ENCODE measurements at places on chromosomes 3 and 15. TPM values are rescaled to one million over a fixed set of nuclear protein-coding genes. Genes with fewer than 3 reads are reported as not detected.

EPHA3 gene
- total RNA-seq = not detected

ARIH2 gene
- total RNA-seq = 44.8 TPM

TMC3 gene
- not detected for total RNA-seq

ZIC1 gene
- total RNA-seq = not detected

AMT gene
- total RNA-seq = 2.5 TPM

FAM81A gene
- total RNA-seq = 3.0 TPM

SCAANT1 gene
- not detected for total RNA-seq

PTPRG gene
- total RNA-seq = 13.5 TPM

SCG5 gene
- total RNA-seq = 4.9 TPM

ZXDC gene
- total RNA-seq = 19.3 TPM

GPR149 gene
- total RNA-seq = not detected

HRH1 gene
- total RNA-seq = 7.3 TPM

SSUH2 gene
- 0.07 TPM for total RNA-seq

GOLGA8H gene
- total RNA-seq = 0.51 TPM

GOLGA6L9 gene
- total RNA-seq = 0.72 TPM

OR4F6 gene
- not detected for total RNA-seq

FBXL22 gene
- total RNA-seq = not detected

LMCD1 gene
- 70.2 TPM for total RNA-seq

TMEM158 gene
- total RNA-seq = 5.0 TPM

PLCH1 gene
- total RNA-seq = 3.2 TPM

RNF13 gene
- 27.1 TPM for total RNA-seq

TIMP4 gene
- total RNA-seq = 0.22 TPM

CCDC39 gene
- total RNA-seq = not detected

ARPP19 gene
- 104 TPM for total RNA-seq

NAA80 gene
- total RNA-seq = 19.4 TPM

ESYT3 gene
- 0.87 TPM for total RNA-seq

P2RY13 gene
- not detected for total RNA-seq

OR5K2 gene
- total RNA-seq = not detected

ZNF770 gene
- 22.4 TPM for total RNA-seq

NXPE3 gene
- 11.5 TPM for total RNA-seq

MUC4 gene
- 0.72 TPM for total RNA-seq

ASB14 gene
- total RNA-seq = not detected

COL6A5 gene
- total RNA-seq = not detected

CCDC54 gene
- total RNA-seq = not detected

TRIM42 gene
- total RNA-seq = not detected

DAPK2 gene
- total RNA-seq = 7.3 TPM

GOLGA8O gene
- total RNA-seq = 0.29 TPM

WDR72 gene
- 2.3 TPM for total RNA-seq

CISH gene
- 3.8 TPM for total RNA-seq

GRIP2 gene
- not detected for total RNA-seq

EFCC1 gene
- total RNA-seq = not detected

DNAH1 gene
- 0.51 TPM for total RNA-seq

GOLGA8T gene
- not detected for total RNA-seq

PPARG gene
- total RNA-seq = 14.7 TPM

IGSF11 gene
- total RNA-seq = not detected

CLRN1 gene
- total RNA-seq = not detected

SLC24A5 gene
- not detected for total RNA-seq

DNAH12 gene
- total RNA-seq = not detected

ERICH6 gene
- total RNA-seq = not detected

SGO1 gene
- 10.3 TPM for total RNA-seq

TGFBR2 gene
- 55.7 TPM for total RNA-seq

CKMT1A gene
- total RNA-seq = 8.1 TPM

C3orf20 gene
- total RNA-seq = not detected

TMEM207 gene
- total RNA-seq = not detected

ALPK3 gene
- total RNA-seq = 24.7 TPM

RSRC1 gene
- total RNA-seq = 32.7 TPM

SI gene
- not detected for total RNA-seq

MYZAP gene
- 0.06 TPM for total RNA-seq

NTRK3 gene
- total RNA-seq = not detected

FAM107A gene
- total RNA-seq = 0.22 TPM
